Muscle of arm (tissue), 14 donors: ENCODE measurements at places on chromosomes 7 and 10. TPM values are rescaled to one million over a fixed set of nuclear protein-coding genes. Genes with fewer than 3 reads are reported as not detected.

DNA sequence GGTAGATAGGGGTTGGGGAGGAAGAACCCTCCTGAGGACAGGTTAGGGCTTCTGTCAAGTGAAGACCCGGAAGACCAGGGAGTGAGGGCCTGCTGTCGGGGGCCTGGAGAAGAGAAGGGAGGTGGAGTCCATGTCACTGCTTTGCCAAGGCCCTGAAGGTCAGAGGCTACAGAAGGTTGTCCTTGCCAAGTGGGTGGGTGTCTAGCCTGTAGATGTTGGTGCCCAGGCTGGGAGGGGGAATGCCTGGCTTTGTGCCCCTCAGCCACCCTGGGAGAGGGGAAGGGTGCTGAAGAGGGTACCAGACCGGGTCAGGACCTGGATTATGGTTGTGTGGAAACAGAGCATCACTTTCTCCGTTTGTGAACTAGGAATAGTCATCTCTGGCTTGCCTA lies 67.2 kb upstream of the AQP1 start:
- no peak for DNase-seq

- DNase-seq: no peak
Observed at GRCh38 chr7:105673367-105674084, 92.2 kb upstream of the EFCAB10 start.

DNA sequence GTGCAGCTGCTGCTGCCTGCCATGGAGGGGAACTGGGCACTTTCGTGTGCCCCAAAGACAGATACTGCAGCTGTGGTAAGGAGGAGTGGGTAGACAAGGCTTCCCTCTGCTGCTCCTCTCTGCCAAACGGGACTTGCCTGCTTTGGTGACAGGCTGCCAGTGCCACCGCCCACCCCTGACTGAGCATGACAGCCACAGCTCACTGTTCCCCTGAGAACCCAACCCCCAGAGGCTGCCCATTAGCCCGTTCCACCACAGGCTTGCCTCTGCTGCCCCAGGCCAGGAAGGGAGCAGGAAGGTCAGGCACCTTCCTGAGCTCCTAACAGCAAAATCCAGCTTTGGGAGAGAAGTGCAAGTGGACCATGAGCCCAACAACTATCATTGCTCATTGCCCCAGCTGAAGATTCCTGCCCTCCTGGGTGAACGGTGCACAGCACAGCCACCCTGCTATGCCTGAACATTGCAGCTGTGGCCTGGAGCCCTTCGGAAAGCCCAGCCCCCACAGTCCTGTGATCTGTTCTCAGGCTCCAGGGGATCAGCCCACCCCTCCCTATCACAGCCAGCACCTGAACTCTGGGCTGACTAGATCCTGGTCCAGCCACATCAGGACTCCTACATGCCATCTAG lies 58.7 kb upstream of the ANTXRL start:
- DNase-seq: no peak

DNA sequence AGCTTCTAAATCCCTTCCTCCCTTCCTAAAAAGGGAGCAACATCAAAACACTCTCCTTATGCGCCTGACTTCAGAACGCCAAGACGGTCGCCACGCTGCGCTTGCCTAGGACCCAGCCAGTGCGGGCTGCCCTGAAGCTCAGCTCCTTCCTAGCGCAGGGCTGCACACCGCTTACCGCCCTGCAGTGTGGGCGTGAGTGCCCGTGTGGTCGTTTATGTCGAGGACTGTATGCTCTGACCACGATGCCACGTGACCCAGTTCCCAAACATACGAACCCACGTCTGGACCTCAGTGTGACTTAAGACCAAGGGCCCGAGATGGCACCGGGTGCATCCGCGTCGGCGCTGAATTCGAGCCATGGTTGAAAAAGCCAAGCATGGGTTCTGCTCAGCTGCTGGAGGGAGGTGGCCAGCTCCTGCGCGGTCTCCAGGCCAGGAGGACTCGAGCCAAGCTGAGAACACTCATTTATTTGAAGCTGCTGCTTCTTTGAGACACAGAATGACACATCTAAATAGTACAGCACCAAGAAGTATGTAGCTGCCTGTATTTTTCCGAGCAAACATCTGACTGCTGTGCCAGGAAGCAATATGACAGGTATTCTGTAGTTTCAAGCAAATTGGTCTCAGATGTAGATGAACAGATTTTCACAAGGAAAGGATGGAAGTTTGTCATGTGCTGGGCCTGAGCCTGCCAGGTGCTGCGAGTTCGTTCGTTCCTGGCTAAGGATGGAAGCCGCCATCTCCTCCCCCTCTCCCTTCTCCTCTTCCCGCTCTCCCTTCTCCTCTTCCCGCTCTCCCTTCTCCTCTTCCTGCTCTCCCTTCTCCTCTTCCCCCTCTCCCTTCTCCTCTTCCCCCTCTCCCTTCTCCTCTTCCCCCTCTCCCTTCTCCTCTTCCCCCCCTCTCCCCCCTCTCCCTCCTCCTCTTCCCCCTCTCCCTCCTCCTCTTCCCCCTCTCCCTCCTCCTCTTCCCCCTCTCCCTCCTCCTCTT lies 184.7 kb downstream of the EBF3 start:
- peak; percentile 56 for DNase-seq

DNA sequence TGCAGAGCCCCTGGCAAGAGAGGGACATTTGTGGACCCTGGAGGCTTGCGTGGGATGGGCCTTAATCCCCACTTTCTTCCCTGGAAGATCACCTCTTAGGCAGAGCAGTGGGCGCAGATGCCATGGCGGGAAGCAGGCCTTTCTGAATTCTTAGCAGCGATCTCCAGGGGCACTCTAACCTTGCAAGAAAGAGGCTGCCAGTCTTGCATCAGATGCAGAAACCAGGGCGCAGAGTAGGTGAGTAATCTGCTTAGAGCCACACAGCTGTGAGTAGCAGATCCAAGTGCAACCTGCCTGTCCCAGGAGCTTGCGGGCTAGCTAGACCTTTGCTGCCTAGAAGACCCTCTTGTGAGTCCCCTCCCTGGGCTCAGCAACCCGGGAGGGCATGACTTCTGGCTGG lies 40.0 kb downstream of the KCTD7 start:
- no peak for DNase-seq

DNA sequence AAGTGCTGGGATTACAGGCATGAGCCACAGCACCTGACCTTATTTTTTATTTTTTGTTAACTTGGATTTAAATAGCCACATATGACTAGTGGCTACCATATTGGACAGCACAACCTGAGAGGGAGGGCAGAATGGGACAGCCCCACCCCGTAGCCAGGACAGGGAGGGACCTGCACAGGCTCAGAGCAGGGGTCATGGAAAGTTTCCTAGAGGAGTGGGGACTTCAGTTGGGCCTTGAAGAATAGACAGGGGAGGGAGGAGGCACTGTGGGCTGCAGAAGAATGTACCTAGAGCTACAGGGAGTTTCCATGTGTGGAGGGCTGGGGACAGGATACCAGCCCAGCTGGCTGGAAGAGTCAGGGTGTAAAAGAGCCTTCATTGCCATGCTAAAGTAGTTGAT lies 8.8 kb downstream of the TRIM8 start:
- DNase-seq: no peak

DNA sequence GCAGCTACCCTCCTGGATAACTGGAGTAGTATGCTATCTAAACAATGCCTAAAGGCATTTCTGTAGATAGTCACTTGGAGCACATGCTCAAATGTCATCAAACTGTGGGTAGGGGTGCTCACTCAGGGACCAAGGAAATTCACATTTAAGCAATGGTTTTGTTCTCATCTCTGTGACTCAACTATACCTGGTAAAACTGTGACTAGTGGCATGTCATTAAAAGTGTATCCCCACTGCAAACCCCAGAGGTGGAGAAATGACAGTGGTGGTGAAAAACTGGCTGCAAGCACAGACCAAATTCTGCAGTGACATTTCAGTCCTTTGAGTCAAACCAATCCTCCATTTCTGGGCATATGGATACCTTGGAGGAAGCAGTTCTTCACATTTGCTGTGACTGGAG lies 134.2 kb upstream of the EFCAB10 start:
- no peak for DNase-seq

DNA sequence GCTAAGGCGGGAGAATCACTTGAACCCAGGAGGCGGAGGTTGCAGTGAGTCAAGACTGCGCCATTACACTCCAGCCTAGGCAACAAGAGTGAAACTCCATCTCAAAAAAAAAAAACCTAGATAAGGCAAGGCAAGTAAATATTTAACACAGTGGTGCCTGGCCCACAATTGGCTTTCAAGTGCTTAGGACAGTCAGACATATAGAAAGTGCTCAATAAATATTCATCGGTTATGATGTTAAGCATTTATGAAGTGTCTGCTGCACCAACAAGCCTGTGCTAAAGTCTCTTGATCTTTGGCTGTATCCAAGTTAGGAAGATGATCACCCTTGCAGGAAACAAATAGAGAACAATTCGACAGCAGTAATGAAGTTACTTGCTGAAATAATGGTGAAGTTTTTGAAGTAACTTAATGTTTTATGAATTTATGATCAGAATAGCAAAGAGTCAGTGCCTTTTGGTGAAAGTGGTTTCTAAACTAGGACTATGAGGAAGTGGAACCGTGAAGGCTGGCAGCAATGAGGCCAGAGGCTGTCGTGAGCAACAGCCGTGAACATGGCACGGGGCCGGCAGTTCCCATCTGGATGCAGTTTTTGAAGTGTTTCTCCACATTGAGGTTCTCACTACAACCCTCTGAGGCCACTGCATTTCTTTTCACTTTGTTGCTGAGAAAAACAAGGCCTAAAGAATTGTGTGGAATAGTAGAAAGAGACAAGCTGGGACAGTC lies 48.1 kb upstream of the GATA3 start:
- DNase-seq: no peak

DNA sequence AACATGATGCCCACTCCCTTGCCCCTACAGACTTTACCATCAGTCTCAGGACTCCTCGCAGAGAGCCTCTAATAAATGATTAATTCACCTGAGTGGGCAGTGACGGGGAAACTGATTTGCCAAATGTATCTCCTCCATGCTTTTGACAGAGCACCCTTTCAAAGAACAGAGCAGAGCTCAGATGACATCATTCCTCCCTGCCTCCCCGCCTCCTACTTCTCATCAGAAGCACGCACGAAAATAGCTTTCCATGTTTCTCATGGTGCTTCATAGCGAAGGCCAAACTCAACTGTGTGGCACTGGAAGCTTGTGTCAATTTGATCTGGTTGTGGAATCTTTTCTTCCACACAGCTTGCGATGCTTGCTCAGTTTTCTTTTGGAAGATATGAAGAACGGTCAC lies 442.5 kb downstream of the RPS24 start:
- DNase-seq: no peak

- DNase-seq: peak; percentile 75
Observed at GRCh38 chr7:69564454-69565417, 33.5 kb upstream of the AUTS2 start.

DNA sequence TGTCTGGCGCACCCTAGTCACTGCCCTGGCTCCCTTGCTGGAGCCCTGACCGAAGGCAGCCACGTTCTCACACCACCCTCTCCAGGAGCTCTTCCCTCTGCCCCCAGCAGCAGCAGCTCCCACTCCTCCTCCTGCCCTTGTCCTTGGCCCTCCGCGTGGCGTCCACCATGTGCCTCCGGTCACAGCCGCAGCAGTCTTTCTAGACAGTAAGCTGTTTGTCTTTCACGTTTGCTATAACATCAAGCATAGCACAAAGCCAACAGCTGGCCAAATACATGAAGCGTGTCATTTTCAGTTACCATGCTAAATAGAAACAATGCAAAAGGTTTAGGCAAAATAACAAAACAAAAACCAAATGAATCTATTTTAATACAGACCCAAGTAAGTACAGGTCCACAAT lies 3.3 kb downstream of the PITRM1 start:
- no peak for DNase-seq

DNA sequence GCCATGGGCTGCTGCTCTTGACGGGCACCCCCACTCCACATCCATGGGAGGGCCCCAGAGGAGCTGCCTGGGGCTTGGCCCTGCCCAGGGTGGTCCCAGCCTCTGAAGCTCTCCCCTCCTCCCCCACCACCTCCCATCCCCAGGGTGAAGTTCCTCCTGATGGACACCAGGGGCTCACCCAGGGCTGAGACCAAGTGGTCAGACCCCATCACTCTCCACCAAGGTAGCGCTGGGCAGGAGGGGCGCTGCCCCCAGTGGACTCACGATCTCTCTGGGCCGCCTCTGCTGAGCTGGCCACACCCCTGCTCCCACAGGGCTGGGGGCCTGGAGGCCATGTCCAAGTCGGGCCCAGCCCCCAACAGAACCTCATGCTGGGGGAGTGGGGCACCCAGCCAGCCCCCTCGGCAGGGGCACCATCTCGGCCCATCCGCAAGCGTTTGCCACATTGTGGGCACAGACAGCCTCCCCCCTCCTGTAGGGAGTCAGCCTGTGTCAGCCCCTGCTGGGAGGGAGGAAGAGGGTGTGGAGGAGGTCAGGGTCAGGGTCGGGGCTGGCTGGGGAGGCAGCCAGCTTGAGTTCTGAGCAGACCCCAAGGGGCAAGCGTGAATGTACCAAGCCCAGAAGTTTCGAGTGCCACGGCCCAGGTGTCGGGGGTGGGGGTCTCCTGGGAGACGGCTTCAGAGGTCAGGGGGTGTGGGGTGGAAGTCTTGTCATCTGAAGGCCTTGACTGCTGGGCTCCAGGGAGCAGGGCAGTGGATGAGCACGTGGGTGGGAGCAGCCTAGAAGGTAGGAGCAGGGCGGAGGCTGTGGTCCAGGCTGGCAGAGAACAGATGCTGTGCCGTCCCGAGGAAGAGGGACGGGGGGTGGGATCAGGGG lies 2.8 kb downstream of the UPK3B start:
- DNase-seq: no peak

GRCh38 chr10:131805696-131806095 lies 95.1 kb upstream of the PPP2R2D start:
- DNase-seq: no peak

DNA sequence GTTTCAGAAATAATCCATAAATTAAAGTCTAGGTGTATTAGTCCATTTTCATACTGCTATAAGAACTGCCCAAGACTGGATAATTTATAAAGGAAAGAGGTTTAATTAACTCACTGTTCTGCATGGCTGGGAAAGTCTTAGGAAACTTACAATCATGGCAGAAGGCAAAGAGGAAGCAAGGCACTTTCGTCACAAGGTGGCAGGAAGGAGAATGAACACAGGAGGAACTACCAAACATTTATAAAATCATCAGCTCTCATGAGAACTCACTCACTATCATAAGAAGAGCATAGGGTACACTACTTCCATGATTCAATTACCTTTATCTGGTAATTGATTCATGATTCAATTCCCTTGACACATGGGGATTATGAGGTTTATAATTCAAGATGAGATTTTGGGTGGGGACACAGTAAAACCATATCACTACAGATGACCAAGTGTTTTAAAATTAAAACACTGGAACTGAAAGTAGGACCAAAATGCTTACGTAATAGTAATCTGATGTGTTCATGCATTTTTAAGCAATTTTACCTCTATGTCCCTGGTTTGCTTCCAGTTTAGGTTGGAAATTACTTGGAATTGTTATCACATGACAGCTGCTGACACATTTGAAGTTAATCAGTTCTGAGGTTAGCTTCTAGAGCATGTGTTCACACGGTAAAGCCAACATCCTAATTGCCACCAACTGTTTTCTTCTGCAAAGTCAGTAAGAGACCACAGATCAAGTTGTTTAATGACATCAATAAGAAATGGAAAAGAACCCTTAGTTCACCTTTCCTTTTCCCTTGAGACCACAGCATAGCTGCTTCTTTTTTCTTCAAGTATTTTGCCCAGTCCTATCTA lies 48.4 kb upstream of the SEMA3C start:
- DNase-seq: no peak

The DMBT1 gene
- polyA plus RNA-seq: not detected

The ETV1 gene
- 15.2 TPM for polyA plus RNA-seq

The CYP2C8 gene
- polyA plus RNA-seq: 0.69 TPM

The CFAP46 gene
- polyA plus RNA-seq: 0.46 TPM

The COL13A1 gene
- polyA plus RNA-seq: 7.0 TPM

The HECTD2 gene
- 32.2 TPM for polyA plus RNA-seq

The AOC1 gene
- 0.13 TPM for polyA plus RNA-seq

The HGF gene
- polyA plus RNA-seq: 8.3 TPM

The WNT8B gene
- polyA plus RNA-seq: not detected

The FXYD4 gene
- 2.6 TPM for polyA plus RNA-seq

The GPR15LG gene
- polyA plus RNA-seq: 1.9 TPM

The CASP7 gene
- not detected for polyA plus RNA-seq

The CPA2 gene
- polyA plus RNA-seq: 0.45 TPM

The CFTR gene
- 1.3 TPM for polyA plus RNA-seq
